Hair follicular keratinocyte (primary cell): ENCODE measurements at places on chromosomes 3 and 15. TPM values are rescaled to one million over a fixed set of nuclear protein-coding genes. Genes with fewer than 3 reads are reported as not detected.

TRNT1 gene
- 6.6 and 14.0 TPM in 2 replicates for total RNA-seq

CCDC54 gene
- not detected in 2 replicates for total RNA-seq

EFHB gene
- not detected in 2 replicates for total RNA-seq

SENP8 gene
- total RNA-seq, result 2.3 and 2.4 TPM in 2 replicates

MYL3 gene
- not detected in 2 replicates for total RNA-seq

TTC21A gene
- 0.55 and 0.57 TPM in 2 replicates for total RNA-seq

TMEM207 gene
- total RNA-seq, result not detected in 2 replicates

COMMD2 gene
- total RNA-seq, result 22.9 and 33.3 TPM in 2 replicates

CCDC13 gene
- total RNA-seq, result 0.19 and 0.78 TPM in 2 replicates

CKMT1B gene
- 87.1 and 108 TPM in 2 replicates for total RNA-seq

SLC24A1 gene
- 4.9 and 6.2 TPM in 2 replicates for total RNA-seq

GOLGA8G gene
- total RNA-seq, result not detected in 2 replicates

IL5RA gene
- not detected in 2 replicates for total RNA-seq

LRRC3B gene
- total RNA-seq, result not detected in 2 replicates

STRA6 gene
- total RNA-seq, result not detected in 2 replicates

GOLGA8A gene
- 3.9 and 6.1 TPM in 2 replicates for total RNA-seq

SENP2 gene
- 19.2 and 20.0 TPM in 2 replicates for total RNA-seq

LYSMD2 gene
- total RNA-seq, result 9.1 TPM in 2 replicates

ZBBX gene
- not detected in 2 replicates for total RNA-seq
